ENCODE measurements at places on chromosomes 6 and 20.

GRCh38 chr6:145315982-145316600 is 419.2 kb downstream of the EPM2A start:
- no peak for DNase-seq

- peak; percentile 28 for DNase-seq
Measured at GRCh38 chr20:63625771-63626423, 1.0 kb downstream of the GMEB2 start.

DNA sequence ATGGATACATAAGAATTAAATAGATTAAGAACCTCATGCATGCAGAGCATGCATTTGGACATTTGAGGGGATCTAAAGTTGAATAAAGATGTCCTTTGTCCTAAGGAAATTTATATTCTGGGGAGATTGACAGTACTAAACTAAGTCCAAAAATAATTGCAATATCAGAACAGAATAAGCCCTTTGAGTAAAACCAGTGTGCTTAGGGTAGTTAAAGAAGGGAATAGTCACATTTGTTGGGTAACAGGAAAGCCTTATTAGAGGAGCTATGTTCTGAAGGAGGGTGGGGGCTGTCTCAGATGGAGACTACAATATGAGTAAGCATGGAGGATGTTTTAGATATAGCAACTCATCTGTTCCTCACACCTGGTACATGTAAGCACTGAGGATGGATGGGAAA is 35.8 kb downstream of the CDC5L start:
- DNase-seq = no peak

DNA sequence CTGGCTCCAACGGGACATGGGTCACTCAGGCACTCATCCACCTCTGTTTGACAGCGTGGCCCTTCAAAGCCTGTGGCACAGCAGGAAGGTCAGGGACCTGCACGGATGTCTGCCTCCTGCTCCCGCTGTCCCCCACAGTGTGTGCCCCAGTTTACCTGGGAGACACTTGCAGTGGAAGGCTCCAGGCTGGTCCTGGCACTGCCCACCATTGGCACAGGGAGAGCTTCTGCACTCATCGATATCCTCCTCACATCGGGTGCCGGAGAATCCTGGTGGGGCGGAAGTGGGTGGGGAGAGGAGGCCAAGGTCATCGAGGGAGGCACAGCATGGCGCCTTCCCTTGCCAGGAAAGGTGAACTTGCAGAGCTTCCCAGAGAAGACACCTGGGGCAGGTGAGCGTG is 6.9 kb downstream of the NOTCH4 start:
- DNase-seq = no peak
